T-helper 17 cell (primary cell): ENCODE measurements at places on chromosomes 4 and X. TPM values are rescaled to one million over a fixed set of nuclear protein-coding genes. Genes with fewer than 3 reads are reported as not detected.

Gene LRPAP1
- total RNA-seq: 77.4 TPM

DNA sequence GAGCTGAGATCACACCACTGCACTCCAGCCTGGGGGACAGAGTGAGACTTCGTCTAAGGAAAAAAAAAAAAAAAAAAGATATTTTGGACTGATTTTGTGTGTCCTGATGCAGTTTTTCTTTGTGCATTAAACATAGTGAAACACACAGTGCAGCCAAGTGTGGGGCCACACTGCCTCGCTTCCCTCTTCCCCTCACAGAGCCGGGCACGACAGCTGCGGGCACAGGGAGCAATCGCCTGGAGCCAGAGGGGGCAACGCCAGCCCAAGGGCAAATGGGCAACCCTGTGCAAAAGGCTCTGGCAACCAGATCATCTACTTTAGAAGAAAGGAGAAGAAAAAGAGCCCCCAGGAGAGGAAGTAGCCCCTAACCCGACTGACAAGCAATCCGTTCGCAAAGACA, 13.5 kb upstream of the CCNQ start:
- no peak overlapping the region for H3K4me3 ChIP-seq
- H3K36me3 ChIP-seq: no peaks in the 10 kb centered on the region
- H3K27me3 ChIP-seq: no peaks in the 10 kb centered on the region
- H3K4me1 ChIP-seq: peaks cover 15% of the 10 kb centered on the region
- no peak overlapping the region for H3K27ac ChIP-seq
- DNase-seq: no peak

DNA sequence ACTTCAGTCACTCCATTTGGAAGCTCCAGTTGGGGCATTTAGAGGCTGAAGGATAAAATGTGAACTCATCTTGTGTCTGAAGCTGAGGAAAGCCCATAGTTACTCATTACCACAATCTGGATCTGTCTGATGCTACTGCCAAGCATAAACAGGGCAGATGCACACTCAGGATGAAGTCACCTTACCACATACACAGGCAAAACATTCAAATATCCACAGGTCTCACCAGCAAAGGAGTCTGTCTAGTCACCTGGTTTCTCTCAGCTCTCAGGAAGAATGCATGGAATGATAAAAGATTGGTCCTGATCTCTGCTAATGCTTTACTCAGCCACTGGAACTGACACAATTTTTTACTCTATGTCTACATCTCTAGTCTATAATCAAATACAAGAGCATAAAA, 13.0 kb upstream of the ODAPH start:
- H3K36me3 ChIP-seq: peaks cover 7% of the 10 kb centered on the region
- H3K27me3 ChIP-seq: no peaks in the 10 kb centered on the region
- H3K27ac ChIP-seq: no peak overlapping the region

DNA sequence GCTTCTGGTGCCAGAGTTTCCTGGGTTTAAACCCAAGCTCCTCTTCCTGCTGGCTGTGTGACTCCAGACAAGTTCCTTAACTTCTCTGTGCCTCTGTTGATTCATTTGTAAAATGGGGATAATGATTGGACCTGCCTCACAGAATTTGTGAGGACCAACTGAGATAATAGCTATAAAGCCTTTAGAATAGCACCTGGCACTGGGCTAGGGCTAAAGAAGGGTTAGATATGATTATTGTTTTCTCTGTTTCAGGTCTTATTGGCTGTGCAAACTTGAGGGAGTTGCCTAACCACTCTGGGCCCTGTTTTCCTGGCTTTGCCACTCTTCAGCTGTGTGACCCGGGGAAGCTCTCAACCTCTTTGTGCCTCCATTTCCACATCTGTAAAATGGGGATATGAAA, 37.8 kb downstream of the LGI2 start:
- no peaks in the 10 kb centered on the region for H3K4me1 ChIP-seq
- H3K4me3 ChIP-seq: no peak overlapping the region
- DNase-seq: no peak
- no peaks in the 10 kb centered on the region for H3K36me3 ChIP-seq
- H3K27me3 ChIP-seq: peaks cover 4% of the 10 kb centered on the region

GRCh38 chr4:126843492-126844067, 789.2 kb upstream of the INTU start:
- H3K4me1 ChIP-seq: no peaks in the 10 kb centered on the region
- no peaks in the 10 kb centered on the region for H3K36me3 ChIP-seq
- no peak overlapping the region for H3K4me3 ChIP-seq
- no peaks in the 10 kb centered on the region for H3K27me3 ChIP-seq
- no peak overlapping the region for H3K27ac ChIP-seq
- DNase-seq: no peak
